Activated naive CD4-positive, alpha-beta T cell treated with anti-CD3 and anti-CD28 coated beads for 36 hours (primary cell): ENCODE measurements at places on chromosomes 2 and 18.
A peak's percentile ranks its signal among the peaks of the same experiment; 100 is the strongest.

DNA sequence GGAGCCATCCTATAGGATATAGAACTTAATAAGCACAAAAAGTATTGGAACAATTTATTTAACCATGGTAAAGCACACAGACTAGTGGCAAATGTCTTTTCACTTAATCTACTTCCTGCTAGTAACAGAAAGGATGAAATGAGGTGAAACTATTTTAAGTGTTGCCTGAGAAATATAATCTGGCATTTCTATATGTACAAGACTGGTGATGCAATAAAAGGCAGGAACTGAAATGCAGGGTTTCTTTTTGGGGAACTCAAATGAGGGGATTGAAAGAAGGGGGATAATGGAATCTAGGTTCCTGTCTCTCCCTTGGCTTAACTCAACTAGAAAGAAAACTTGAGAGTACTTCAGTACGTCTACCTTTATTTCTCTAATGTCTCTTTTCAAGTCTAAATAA lies 122.3 kb downstream of the MEMO1 start:
- H3K4me1 ChIP-seq: no peaks in the 10 kb centered on the region
- no peak overlapping the region for H3K4me3 ChIP-seq
- DNase-seq: no peak
- H3K27ac ChIP-seq: no peak overlapping the region
- no peaks in the 10 kb centered on the region for H3K27me3 ChIP-seq

GRCh38 chr2:68789603-68790002 lies 55.0 kb downstream of the ARHGAP25 start:
- H3K4me1 ChIP-seq: peaks cover 40% of the 10 kb centered on the region
- H3K36me3 ChIP-seq: peaks cover 32% of the 10 kb centered on the region
- peak; percentile 40 for DNase-seq
- no peaks in the 10 kb centered on the region for H3K27me3 ChIP-seq

DNA sequence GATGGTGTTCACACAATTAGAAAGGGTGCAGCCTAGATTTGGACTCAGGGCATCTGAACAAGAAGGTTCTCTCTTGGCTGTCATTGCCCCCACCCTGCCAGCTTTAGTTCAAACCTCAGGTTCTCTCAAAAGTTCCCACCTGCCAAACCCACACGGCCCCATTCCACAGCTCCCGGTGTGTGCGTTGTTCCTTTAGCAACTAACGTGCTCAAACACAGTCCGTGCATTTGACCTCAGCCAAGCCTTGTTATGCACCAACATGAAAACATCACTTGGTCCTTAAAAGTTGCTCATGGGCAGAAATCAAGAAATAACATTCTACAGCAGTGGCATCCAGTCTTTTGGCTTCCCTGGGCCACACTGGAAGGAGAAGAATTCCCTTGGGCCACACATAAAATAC lies 32.0 kb downstream of the LOXHD1 start:
- H3K4me1 ChIP-seq: peaks cover 27% of the 10 kb centered on the region
- H3K27me3 ChIP-seq: no peaks in the 10 kb centered on the region
- no peaks in the 10 kb centered on the region for H3K36me3 ChIP-seq
- no peak overlapping the region for H3K4me3 ChIP-seq
- DNase-seq: no peak

DNA sequence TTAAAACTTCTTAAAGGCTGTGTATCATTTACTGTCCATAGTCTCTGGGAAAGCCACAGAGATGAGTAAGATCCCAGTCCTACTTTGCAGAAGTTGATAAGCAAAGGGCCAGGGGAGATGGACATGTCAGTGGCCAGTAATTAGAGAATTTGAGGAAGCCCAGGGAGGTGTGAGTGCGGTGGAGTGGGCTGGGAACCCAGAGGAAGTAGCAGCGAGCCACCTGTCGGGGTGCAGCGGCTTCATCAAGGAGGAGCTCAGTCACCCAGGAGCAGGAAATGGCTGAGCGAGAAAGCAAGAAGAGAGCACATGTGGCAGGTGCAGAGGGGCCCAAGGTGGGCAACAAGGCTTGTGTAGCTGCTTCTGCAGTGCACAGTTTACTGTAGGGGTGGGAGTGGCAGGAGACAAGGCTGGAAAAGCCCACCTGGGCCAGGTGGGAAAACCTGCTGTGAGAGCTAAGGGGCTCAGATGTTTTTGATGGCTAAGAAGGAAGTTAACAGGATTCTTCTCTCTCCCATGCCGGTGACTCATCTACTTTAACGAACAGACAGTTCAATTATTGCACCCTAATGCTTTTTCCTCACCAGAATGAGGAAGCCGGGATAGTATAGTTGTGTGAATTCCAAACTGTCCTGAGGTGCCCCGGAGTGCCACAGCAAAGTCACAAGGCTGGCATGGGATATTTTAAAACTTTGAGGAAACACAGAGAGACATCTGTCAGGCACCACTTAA lies 34.8 kb upstream of the MGAT5 start:
- peak overlapping the region; percentile 91 for H3K27ac ChIP-seq
- no peaks in the 10 kb centered on the region for H3K27me3 ChIP-seq
- DNase-seq: peak; percentile 66
- no peaks in the 10 kb centered on the region for H3K36me3 ChIP-seq

DNA sequence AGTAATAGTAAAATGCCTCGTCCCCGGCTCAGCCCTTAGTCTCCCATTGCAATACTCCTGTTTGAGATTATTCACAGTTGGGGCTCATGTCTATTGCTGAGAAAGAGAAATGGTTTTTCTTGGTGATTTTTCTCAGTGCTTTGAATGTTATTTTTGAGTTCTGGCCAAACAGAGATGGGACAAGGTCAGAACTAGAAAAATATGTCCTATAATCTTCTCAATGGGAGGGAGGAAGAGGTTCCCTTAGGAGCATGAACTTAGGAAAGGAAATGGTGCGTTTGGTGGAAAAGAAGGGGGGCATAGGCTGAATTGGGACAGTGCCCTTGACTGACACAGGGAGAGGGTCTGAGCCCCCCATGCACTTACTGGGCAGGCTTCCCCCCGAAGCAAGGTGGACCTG lies 133.8 kb downstream of the AGAP1 start:
- H3K27me3 ChIP-seq: no peaks in the 10 kb centered on the region
- no peaks in the 10 kb centered on the region for H3K4me1 ChIP-seq
- no peaks in the 10 kb centered on the region for H3K36me3 ChIP-seq
- DNase-seq: no peak

DNA sequence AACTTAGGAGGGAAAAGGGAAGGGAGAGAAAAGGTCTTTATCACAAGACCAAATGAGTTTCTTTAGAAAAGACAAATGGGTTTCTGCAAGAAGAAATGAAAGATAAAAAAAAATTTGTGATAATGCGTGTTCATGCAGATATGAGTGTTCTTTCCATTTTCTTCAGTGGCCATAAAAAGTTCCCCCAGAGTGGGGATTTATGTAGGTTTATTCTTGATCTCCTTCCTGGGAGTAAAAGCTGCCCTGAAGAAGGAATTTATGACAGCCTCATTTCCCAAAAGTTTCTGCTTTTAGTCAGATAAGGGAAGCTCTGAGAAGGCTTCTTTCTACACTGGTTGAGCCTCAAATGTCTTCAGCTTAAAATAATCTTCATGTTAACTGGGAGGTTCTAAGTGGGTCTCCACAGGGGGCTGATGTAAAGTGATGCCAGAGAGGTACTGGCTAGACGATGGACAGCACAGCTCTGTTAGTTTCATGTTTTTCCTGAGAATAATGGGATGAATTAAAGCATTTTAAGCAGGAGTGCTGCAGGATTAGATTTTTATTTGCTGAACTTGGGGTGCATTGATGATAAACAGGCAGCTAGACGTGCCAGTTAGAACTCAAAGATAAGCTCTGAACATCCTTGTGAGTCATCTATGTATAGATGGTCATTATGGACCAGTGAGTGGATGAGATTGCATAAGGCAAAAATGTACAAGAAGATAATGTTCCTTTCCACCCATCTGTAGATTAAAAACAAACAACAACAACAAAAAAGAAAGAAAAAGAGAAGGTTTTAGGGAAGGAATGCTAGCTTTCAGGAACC lies 99.4 kb upstream of the MSH2 start:
- peaks cover 9% of the 10 kb centered on the region for H3K4me1 ChIP-seq
- H3K36me3 ChIP-seq: no peaks in the 10 kb centered on the region
- no peak for DNase-seq
- H3K4me3 ChIP-seq: no peak overlapping the region

GRCh38 chr2:102033750-102034682 lies 42.3 kb downstream of the IL1R2 start:
- no peaks in the 10 kb centered on the region for H3K36me3 ChIP-seq
- no peak overlapping the region for H3K4me3 ChIP-seq

- H3K27me3 ChIP-seq: peaks cover 29% of the 10 kb centered on the region
- no peaks in the 10 kb centered on the region for H3K4me1 ChIP-seq
- no peak overlapping the region for H3K4me3 ChIP-seq
- DNase-seq: no peak
- no peak overlapping the region for H3K27ac ChIP-seq
- no peaks in the 10 kb centered on the region for H3K36me3 ChIP-seq
Observed at GRCh38 chr2:205860181-205860580, 177.9 kb downstream of the NRP2 start.
